ENCODE measurements at places on chromosomes 7 and 10.

GRCh38 chr10:129965425-129965808 is 1.3 kb upstream of the EBF3 start:
- no peak for DNase-seq

- no peak for DNase-seq
These were observed 113.3 kb downstream of the FANK1 start for GRCh38 chr10:126009650-126010049.

GRCh38 chr10:62454687-62455397 is 80.7 kb downstream of the ZNF365 start:
- no peak for DNase-seq

DNA sequence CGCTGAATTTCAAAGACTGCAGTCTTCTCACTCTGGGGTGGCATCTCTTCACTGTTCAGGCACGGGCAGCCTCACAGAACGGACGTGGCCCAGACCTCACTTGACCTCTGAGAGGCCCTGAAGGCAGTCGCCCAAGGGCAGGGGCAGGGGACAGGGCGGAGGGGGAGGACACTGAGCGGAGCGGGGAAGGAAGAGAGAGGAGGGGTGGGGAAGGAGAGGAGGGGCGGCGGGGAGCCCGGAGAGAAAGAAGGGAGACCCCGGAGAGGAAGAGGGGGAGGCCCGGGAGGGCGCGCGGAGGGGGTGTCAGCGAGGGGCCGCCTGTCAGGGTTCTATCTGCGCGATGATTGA is 58.7 kb upstream of the COMTD1 start:
- no peak for DNase-seq

GRCh38 chr7:120404042-120404441 is 131.1 kb downstream of the KCND2 start:
- no peak for DNase-seq

- DNase-seq, result no peak
These were observed 323.6 kb downstream of the BBS9 start for GRCh38 chr7:33452805-33453502.

DNA sequence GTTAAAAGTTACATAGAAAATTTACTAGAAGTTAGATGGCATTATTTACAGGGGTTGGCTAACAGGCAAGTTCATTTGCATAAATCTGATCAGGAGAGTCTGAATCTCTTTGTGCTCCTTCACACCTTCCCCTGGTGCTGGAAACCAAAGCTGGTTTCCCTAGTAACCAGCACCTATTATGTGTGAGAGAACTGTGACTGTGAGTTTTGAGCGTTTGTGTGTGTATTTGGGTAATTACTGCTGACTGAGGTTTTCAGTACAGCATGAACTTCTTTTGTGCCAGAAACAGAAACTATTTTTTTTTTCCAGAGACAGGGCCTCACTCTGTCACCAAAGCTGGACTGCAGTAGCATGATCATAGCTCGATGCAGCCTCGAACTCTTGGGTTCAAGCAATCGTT is 10.3 kb upstream of the IFIT1B start:
- no peak for DNase-seq

GRCh38 chr10:117441812-117442443 is 66.7 kb upstream of the PDZD8 start:
- DNase-seq, result no peak

DNA sequence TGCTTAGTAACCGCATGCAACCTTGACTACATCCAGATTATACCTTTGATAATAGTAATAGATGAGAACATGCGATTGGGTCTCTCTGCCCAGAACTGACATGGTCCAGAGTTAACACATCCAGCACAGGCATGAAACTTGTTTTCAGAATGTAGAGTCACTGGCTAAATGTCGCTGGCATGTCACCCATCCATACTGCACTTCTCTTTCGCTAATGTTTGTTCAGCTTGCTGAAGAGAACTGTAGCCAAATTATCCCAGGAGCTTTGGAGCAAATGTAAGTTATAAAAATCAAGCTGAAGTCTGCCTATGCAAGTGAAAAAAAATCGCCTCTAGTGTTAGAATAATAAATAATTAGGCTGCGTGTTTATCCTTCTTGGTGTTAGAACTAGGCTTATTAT is 98.2 kb downstream of the PRTFDC1 start:
- DNase-seq, result no peak

- no peak for DNase-seq
These were observed 171.5 kb downstream of the AKR1D1 start for GRCh38 chr7:138247568-138248333.

- no peak for DNase-seq
These were observed 99.6 kb downstream of the NPSR1 start for GRCh38 chr7:34757570-34758110.

DNA sequence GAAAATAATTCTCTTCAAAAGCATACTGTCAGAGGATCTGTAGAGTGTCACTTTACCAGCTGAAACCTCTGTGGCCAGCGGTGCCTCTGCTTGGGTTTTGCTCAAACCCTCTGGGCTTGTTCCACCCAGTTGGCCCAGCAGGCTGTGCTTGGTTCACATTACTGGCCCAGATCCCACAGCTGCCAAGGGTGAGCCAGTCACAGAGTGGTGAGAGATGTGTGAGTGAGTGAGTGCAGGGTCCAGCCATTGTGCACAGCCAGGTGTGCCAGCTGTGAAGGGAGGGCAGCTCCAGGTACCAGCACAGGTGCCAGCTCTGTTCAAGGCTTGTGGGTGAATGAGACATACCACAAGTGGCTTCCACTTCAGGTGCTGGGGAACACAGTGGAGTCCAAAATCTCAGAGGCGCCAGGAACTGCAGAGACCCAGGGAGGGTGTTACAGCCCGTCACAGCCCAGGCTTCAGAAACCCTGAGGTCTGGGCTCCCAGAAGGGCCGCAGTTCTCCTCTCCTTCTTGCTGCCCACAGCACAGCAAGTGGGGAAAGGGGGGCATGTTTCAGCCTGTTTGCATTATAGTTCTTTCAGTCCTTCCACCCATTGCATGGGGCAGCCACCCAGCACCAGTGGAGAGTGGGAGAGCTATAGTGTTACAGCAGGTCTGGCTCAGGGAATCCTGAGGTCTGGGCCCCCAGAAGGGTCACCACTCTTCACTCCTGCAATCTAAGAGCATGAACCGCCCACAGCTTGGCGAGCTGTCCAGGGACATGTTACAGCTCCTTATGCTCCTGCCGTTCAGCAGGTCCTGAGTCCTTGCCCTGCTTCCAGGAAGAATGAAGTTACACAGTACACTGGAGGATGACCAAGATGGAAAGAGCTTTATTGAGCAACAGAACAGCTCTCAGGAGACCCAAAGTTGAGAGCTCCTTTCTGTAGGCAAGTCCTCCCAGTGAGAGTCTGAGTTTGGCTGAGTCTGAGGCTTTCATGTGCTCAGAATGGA is 931.7 kb upstream of the SORCS1 start:
- DNase-seq, result no peak

DNA sequence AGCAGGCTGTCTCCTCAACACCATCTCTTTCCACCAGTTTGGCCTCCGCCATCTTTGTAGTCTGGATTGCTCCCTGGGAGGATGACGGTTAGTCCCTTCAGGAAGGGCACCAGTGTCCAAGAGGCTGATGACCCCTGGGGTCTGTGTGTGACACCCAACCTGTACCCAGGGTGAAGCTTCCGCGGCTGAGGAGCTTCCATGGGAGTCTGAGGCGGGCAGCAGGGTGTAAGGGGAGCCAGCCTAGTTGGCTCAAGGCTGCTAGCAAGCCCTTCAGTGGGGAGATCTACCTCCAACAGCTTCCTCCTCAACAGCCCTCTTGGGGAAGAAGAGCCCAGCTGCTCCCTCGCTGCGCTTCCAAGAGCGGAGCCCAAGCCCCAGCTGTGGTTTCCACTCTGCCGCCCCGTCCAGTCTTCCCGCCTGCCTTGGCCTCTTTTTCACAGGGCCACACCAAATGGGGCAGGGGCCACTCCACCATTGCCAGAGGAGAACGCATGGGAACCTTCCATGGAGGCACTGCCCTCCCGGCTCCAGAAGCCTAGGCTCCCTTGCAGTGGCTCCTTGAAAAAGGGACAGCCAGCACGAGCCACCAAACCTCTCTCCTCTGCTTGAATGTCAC is 57.4 kb downstream of the TMEM209 start:
- DNase-seq, result no peak

GRCh38 chr10:74934100-74934812 is 107.9 kb downstream of the KAT6B start:
- no peak for DNase-seq

DNA sequence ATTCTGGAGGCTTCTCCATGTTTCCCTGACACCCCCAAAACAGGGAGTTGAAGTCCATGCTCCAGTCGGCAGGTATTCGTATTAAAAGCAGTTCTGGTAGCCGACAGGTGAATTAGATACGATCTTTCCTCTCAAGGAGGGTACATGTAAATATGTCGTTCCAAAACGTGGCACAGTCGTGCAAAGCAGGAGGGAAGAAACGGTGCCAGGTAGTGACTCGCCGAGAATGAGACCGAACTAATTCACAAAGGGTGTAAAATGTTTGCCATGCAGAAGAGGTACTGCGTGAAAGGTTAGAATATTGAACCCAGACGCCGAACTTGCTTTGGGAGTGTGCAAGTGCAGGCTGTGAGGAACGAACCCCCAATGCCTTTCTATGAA is 483 bp downstream of the EDRF1 start:
- DNase-seq, result no peak

- DNase-seq, result no peak
These were observed 160.0 kb downstream of the NEBL start for GRCh38 chr10:20737107-20737506.

- DNase-seq, result no peak
These were observed 319.4 kb upstream of the ZNF32 start for GRCh38 chr10:43968076-43968475.

DNA sequence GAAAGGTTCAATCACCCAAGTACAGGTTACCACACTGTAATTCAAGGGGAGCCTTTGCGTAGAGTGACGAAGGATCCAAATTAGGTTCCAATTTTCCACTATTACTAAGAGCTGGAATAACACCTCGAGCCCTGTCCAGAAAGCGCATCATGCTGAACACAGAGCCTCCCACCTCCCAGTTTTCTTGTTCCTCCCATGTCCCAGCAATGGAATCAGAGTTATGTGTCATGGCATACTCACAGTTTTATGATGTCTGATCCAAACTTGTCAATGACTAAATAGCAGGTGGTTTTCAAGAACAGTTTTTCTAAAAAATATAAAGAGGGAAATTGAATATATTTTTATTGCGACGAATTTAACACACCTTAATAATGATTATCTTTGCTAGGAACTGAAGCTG is 50.6 kb downstream of the AOAH start:
- DNase-seq, result no peak

- no peak for DNase-seq
These were observed 655.0 kb upstream of the MGMT start for GRCh38 chr10:128812000-128812399.

GRCh38 chr10:13978533-13979115 is 352.1 kb downstream of the FRMD4A start:
- no peak for DNase-seq

GRCh38 chr10:133264461-133264860 is 12.2 kb downstream of the ADAM8 start:
- no peak for DNase-seq

DNA sequence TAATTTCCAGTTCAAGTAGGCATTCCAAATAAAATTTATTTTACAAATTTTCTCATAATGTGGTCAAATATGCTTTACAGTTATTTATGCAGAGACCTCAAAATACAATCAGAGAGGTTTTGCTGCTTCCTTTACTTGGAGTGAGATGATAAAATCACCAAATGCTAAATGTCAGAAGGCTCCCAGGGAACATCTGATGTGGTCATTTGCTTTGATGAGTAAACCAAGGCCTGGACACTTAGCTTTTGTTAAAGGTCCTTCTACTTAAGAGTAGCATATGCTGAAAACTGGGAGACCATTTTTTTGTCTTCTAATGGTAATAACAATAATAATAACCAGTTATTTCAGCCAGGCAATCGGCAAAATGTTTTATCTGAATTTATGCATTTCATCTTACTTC is 60.6 kb upstream of the AKR1E2 start:
- no peak for DNase-seq

DNA sequence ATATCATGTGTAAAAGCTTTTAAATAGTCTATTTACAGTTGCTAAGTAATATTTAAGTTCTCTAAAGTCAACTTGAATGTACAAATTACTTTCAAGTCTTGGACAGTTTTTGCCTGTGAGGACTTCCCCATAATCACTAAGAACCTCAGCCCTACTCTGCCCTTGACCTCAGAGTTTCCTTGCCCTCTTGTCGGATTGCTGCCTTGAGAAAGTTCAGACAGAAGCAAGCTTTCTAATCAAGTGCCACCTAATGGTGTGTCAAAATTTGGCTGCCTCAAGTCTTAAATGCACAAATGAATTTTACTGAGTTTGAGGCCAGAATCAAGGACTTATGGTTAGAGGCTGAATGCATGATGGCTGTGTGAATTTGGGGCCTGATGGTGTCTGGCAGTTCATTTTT is 88.3 kb upstream of the KAT6B start:
- no peak for DNase-seq

DNA sequence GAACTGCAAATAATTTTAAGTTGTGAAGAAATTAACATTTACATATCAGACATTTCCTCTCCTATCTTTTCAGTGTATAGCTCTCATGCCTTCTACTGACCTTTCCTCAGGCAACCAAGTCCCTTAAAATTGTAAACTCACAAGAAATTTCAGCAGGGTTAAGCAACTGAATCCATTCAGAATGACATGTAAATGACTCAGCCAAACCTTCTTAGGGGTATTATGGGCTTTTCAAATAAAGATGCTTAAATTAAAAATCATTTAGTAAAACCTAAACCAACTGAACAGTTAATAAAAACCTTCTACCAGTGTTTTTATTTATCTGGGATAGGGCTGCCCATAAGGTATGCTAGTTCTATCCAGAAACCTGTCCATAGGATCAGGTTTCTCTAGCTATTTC is 20.7 kb downstream of the WAPL start:
- DNase-seq, result no peak

DNA sequence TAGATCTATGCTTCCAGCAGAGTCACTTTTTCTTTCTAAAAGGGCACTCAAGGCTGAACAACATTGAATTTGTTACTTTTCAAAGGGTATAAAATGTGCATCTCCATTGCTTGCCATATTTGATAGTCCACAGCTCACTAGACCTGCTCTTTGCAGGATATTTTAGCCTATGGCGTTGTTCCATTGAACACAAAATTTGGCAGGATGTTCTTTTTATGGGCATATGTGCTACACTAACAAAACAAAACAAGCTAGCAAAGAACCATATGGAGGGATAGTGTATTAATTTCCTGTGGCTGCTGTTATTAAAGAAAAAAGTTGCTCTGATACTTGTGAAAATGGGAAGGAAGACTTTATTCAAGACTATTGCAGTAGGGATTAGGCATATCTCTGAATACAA is 828.7 kb downstream of the TYW1 start:
- no peak for DNase-seq

Measured in NCI-H526 treated with DMSO at 0.1 percent for 48 hours (cell line).